Right hindlimb (tissue), 1 donor: ENCODE measurements at places on chromosomes 12 and 14.
A peak's percentile ranks its signal among the peaks of the same experiment; 100 is the strongest.

DNA sequence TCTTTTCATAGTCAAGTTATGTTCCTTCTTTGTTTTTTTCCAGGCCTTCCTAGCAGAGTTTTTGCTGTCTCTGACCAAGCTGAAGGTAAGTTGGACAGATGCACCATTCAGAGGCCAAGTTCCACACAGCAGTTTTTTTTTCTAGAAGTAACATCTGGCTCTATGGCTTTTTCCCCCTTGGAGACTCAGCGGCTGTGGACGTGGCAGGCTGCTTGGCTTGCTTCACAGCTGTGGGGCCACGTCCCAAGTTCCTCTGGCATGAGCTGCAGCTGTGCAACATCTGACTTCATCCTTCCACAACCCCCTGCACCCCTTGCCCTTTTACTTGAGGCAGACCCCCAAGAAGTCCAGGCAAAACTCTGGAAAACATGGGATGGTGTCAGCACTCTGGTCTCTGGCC is 24.2 kb upstream of the RHOJ start:
- peak; percentile 67 for DNase-seq

DNA sequence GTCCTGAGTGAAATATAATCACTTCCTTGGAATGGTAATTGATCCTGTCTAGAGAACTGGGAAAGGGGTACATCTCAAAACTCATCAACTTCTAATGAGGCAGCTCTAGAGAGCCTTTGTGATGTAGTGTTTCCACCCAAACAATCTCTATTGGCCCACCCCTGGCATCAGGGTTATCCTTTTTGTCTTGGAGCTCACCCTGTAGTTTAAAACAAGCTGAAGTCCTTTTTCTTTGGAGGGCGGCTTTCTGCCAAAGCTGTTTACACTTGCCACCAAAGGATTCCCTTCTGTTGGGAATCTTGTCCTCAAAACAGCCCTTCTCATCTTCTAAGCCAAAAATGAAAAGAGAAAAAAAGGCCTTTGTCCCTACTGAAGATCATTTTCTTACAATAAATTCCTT is 60.6 kb upstream of the GTF2A1 start:
- no peak for DNase-seq

- DNase-seq: peak; percentile 22
These were observed 390 bp downstream of the BRAP start for GRCh38 chr12:111685322-111685810.

DNA sequence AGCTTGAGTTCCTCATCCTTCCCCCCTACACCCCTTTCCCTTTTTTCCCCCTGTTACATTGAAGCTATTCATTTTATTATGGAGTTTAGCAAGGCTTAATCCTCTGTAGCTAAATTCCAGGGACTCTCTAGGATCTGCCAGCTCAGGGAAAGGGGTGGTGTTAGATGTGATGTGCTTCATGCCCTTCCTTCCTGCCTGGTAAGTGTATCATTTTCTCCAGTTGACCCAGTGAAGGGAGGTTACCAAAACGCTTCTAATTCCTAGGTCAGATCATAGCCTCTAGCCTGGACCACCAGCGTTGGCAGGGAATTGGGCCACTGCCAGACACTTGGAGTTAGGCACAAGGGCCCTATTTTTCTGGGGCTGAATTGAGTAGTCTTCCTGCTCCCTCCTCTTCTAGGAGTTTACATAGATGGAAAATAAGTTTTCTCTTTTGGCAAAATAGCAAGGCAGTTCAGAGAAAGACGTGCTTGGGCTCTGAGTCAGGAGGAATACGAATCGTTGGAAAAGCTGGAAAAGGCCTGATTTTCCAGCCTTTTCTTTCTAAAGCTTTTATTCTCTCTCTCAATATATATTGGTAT is 88.3 kb downstream of the NPAS3 start:
- peak; percentile 74 for DNase-seq

- no peak for DNase-seq
These were observed 658.5 kb upstream of the MGAT4C start for GRCh38 chr12:86914721-86915120.

DNA sequence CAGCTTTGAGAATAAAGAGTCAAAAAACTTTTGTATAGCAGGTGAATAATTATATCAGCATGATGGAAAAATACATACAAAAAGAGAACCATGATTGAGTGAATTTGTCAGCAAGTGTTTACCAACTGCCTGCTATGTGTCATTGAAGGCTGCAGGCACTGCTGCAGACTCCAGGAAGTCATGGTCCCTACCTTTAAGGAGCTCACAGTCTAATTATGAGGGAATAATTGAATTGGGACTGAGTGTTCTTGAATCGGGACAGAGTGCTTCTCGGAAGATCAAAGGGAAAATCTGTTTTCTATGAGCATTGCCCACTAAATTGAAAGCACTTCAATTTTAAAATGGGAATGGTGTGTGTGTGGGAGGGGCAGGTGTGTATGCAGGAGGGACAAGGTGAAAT is 9.5 kb downstream of the OR10AD1 start:
- DNase-seq: no peak

- no peak for DNase-seq
These were observed 232.0 kb downstream of the BTG1 start for GRCh38 chr12:91913651-91914050.
